ENCODE measurements at places on chromosomes 11 and 22.

- no peak for DNase-seq
Observed at GRCh38 chr11:26572770-26573402, 823 bp upstream of the MUC15 start.

- no peak for DNase-seq
Observed at GRCh38 chr11:63919267-63920125, 2.5 kb upstream of the RCOR2 start.

DNA sequence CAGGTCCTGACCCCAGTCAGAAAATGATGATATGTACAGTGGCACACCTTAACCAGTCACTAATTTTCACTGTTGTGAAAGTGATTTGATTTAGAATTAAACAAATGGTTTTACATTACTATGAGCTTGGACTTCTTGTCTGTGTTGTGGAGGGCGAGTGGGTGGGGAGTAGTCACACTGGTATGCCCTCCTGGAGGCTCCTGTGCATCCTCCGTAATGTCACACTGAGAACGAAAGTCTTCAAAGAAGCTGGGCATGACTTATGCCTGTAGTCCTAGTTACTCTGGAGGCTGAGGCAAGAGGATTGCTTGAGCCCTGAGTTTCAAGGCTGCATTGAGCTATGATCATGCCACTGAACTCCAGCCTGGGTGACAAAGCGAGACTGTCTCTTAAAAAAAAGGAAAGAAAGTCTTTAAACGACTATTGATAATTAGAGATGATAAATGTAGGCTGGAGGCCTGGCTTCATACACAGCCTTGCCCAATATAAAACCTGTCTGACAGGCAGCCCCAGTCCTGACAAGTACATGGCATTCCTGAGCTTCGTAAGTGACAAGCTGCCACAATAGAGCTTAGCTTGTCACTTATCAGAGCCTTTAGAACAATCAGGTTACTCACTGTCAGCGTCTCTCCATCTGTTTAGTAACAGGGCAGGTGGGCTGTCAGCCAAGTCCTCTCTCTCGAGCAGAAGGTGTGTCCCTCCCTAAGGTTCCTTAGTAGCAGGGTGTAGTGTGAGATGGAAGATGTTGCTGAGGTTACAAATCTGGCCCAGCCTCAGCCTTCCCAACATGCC is 5.0 kb upstream of the LIMK2 start:
- peak; percentile 64 for DNase-seq

GRCh38 chr11:111021131-111021530 is 224.4 kb upstream of the POU2AF2 start:
- DNase-seq = no peak

DNA sequence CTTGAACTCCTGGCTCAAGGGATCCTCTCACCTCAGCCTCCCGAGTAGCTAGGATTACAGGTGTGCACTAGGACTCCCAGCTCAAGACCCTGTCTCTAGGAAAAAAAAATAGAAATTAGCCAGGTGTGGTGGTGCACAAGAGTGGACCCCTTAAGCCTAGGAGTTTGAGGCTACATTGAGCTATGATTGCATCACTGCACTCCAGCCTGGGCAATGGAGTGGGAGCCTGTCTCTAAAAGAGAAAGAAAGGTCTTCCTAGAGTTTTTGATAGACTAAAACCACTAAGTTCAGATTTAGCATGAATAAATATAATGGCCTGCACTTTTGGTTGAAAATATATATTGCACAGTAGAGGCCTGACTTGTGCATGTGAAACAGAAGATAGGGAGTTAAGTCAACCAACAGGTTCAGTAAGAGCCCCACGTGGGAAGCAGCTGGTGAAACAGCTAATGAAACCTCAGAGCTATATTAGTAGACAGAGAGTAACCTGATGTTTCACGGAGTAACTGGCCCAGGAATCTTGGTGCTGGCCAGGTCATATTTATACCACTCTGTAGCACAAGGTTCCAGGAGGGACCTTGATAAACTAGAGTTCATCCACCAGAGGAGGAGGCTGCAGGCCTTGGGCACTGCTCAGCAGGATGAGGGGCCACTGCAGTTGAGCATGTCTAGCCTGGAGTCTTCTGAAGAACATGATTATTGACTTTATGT is 4.6 kb upstream of the MICAL3 start:
- DNase-seq = no peak

DNA sequence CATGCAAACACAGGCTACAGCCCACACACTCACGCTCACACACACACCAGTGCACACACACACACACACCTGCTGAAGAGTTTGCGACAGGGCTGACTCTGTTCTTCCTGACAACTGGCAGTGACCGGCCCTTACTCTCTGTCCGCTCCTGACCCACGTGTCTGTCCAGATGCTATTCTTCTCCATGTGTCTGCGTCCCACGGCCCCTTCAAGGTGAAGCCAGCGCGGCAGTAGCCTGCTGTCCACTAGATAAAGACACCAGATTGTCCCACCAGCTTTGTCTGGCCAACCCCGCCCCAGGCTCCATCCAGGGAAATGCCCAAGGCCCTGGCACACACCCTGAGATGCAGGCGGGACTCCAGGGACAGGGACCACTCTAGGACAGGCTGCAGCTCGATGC is 713.9 kb downstream of the BRD1 start:
- no peak for DNase-seq

GRCh38 chr22:30017375-30018223 is 62.7 kb upstream of the HORMAD2 start:
- DNase-seq = no peak

DNA sequence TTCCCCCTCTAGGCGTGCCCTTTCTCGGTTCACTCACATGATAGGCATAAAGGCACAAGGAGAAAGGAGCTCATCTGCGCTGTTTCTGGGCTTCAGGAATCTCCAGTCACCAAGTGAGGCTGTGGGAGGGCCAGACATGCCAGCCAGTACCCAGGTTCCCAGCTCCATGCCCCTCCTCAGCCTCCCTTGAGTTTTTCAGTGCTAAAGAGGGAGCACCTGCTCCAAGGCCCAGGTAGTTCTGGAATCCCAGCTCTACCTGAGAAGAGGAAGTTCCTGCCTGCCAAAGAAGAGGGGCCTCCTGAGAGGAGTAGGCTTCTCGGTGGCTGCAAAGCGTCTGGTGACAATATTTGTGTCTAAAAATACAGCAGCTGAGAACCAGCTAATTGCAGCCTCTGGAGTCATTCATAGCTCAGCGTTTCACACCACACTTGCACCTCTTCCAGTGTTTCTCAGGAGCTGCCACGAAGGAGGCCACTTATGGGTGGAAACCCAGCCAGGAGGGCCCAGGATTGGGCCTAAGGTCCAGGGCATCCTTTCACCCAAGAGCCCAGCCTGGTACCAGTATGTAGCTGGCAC is 197.4 kb downstream of the TRIM29 start:
- DNase-seq = no peak

- DNase-seq = peak; percentile 79
Observed at GRCh38 chr11:128095466-128095981, 491.8 kb downstream of the ETS1 start.

DNA sequence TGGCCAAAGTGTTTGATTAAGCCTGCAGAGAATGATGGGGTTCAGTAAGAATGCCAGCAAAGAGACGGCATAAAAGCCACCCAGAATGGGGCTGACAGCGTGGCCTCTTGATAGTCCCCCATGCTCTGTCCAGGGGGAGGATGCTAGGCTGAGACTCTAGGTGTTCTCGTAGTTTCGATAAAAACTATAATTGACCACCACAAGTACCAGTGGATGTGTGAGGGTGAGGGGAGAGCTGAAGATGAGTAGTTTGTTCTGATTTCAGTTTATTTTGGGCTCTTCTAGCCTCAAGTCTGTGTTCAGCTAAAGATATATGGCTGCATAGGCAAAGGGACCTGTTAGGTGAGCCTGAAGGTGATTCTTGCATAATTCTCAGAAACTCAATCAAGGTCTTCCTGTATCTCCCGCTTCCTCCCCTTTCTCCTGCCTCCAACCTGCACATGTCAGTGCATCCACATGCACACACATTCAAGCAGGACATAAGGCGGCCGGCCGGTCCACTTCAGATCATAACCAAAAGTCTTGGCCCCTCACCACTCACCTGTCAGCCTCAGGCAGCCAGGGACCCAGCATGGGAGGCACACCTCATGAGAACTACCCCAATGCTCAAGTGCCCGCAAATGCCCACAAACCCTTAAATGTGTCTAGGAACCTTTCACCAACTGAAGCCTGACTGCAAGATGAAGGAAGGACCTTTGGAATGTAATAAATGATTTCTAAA is 31.2 kb downstream of the FLI1 start:
- no peak for DNase-seq

GRCh38 chr11:73531386-73531785 is 66.5 kb downstream of the FAM168A start:
- DNase-seq = no peak

DNA sequence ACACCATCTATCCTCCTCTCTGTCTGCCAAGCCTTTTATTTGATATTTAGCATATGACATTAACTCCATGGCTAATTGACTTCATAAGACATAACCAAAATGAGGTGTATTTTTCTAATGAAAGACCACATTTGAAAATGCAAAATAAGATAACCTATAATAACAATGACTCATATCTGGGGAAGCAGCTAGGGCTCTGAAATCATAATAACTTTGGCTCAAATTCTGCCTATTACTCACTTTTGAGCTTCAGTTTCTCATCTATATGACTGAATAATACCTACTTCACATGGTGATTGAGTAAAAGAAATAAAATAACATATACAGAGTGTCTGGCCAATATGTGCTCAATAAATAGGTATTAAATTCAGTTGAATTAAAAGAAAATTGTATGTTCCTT is 1419.8 kb upstream of the TENM4 start:
- DNase-seq = no peak

DNA sequence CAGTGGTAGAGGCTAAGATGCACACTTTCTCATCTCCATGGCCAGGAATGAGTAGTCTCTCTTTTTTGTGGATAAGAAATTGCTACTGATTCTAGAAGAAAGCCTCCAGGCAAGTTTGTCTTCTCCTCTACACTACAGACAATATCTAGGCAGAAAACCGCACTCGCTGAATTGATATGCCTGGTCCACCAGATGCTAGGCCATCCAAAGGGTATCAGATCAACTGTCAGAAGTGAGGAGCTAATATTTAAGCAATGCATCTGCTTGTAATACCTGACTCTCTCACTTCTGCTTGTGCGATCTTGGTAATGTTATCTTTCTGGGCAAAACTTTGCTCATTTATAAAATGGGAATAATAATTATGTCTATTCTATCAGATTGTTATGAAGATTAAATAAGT is 45.0 kb downstream of the CASP12 start:
- no peak for DNase-seq

GRCh38 chr11:87215236-87215635 is 177.5 kb downstream of the TMEM135 start:
- no peak for DNase-seq

- DNase-seq = no peak
Observed at GRCh38 chr11:116421529-116422185, 351.1 kb downstream of the BUD13 start.

- DNase-seq = no peak
Observed at GRCh38 chr11:3873712-3874349, 18.4 kb downstream of the STIM1 start.

DNA sequence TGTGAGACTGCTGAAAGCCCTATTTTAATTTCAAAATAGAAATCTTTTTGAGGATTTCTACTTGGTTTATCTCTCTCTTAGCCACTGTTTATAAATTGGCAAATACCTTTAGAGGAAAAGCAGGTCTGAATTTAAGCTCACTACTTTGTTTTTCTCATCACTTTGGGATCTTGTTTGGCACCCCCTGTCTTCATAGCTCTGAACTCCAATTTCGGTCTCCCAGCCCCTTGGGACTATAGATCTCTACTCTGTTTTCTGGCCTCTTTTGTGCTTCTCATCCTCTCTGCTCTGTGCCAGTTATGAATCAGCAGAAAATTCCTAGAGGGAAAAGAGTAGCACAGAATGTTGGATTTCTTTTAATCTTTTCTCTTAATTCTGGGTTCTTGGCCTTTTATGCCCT is 118.3 kb downstream of the CYP2R1 start:
- DNase-seq = no peak

- DNase-seq = peak; percentile 58
Observed at GRCh38 chr11:35389897-35390465, 29.4 kb downstream of the SLC1A2 start.

DNA sequence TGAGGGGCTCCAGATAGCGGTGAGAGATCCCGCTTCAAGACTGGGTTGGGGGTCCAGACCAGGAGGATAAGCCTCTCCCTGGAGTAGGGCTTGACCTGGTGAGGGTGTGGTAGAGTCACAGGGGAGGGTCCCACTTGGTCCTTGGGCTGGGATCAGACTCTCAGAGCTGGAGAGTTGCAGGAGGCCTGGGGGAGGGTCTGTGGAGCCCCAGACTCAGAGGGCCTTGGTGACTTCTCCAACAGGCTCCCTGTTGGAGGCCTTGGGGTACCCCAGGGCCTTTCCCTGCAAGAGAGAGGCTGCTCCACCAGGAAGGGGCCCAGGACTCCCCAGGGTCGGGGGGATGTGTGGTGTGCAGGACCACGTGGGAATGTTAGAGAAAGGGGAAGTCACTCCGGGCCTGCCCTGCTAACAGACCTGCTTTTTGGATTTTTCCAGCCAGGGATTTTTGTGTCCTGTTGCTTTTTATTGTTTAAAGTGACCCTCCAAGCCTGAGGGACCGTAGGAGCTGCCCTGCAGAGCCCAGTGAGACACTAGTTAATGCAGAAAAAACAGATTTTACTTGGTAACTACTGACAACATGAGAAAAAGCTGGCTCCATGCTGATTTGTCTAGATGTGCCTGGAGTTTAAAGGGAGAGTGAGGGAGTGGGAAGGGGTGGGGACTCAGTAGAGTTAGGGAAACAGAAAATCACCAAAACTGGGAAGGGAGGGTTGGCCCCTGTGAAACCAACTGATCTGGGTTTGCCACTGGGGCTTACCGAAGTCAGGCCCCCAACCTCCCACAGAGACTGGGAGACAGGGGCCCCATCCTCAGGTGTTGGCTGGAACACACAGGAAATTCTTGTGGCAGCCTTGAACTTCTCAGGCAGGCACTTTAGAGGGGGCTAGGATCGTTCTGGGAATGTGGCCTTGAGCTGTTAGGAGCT is 801 bp upstream of the TXNRD2 start:
- peak; percentile 50 for DNase-seq

DNA sequence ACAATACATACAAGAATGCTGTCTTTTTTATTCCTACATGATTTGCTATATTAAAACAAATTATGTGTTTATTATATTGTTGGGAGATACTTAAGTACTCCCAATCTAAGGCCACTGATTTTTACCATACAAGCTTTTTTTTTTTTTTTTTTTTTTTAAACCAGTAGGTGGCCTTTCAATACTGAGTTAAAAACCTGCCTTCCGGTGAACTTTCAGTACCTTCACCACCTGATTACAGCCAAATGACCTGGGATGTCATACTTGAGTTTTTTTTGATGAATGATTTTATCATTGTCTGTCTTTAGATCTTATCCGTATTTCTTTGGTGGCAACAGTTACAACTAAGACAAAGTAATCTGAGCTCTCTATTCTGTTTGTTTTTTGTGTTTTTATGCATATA is 94.0 kb upstream of the FOLH1 start:
- DNase-seq = peak; percentile 3

DNA sequence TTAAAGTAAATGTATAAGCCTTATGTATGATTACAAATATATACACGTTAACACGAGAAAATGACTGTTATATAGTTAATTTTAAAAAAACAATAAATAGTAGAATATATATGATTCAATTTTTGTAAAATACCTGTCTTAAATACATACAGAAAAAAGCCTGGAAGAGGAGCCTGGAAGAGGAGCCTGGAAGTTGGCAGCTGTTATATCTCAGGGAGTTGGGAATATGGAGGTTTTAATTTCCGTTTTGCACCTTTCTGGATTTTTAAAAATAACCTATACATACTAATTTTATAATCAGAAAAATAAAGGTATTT is 111.6 kb downstream of the WT1 start:
- DNase-seq = no peak
